Femur (tissue), 1 donor: ENCODE measurements at places on chromosomes 6 and 20.

GRCh38 chr6:42269974-42270510 is 52.4 kb upstream of the MRPS10 start:
- DNase-seq: no peak

GRCh38 chr6:42429042-42429585 is 22.6 kb downstream of the TRERF1 start:
- no peak for DNase-seq

GRCh38 chr6:31293343-31293742 is 21.5 kb upstream of the HLA-C start:
- DNase-seq: no peak

GRCh38 chr20:16395366-16395765 is 177.9 kb downstream of the KIF16B start:
- no peak for DNase-seq

- DNase-seq: no peak
Observed at GRCh38 chr20:6012179-6012578, 41.7 kb downstream of the LRRN4 start.

- DNase-seq: no peak
Observed at GRCh38 chr6:18347021-18347577, 40.1 kb upstream of the RNF144B start.

DNA sequence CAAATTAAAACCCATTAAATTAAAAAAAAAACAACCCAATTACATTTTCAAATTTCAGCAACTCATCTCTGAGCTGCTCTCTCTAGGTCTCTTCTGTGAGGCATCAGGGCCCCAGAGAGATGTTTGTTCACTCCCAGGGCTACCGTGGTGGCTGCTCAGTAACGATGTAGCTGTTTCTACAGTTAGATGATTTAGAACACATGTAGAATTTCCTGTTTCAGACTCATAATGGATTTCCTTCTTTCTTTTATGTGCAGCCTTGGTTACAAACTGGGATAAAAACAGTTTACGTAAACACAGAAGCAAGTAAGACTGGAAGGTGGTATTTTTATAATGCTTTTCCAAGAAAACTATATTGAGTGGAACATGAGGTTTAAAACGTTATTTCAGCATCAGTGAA is 116.1 kb upstream of the CCN2 start:
- DNase-seq: no peak

DNA sequence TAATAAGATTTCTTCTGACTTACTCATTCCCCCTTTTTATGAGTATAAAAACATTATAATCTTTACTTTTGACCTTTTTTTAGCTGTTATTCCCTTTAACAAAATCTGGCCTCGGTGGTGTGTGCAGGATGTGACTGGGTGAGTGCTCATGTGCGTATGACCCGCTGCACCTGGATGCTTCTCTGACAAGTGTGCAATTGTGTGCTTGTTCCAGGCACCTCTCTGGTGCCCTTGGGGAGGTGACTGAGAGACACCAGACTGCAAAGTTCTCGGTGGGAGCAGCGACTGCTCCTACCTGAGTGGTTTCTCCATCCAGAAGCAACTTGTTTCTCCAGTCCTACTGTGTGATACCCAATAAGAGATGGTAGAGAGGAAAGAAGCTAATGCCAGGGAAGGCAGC is 65.0 kb downstream of the ISM1 start:
- no peak for DNase-seq

GRCh38 chr6:22444330-22444729 is 125.0 kb upstream of the HDGFL1 start:
- no peak for DNase-seq

- DNase-seq: no peak
Observed at GRCh38 chr6:37516920-37517405, 17.3 kb upstream of the CCDC167 start.

DNA sequence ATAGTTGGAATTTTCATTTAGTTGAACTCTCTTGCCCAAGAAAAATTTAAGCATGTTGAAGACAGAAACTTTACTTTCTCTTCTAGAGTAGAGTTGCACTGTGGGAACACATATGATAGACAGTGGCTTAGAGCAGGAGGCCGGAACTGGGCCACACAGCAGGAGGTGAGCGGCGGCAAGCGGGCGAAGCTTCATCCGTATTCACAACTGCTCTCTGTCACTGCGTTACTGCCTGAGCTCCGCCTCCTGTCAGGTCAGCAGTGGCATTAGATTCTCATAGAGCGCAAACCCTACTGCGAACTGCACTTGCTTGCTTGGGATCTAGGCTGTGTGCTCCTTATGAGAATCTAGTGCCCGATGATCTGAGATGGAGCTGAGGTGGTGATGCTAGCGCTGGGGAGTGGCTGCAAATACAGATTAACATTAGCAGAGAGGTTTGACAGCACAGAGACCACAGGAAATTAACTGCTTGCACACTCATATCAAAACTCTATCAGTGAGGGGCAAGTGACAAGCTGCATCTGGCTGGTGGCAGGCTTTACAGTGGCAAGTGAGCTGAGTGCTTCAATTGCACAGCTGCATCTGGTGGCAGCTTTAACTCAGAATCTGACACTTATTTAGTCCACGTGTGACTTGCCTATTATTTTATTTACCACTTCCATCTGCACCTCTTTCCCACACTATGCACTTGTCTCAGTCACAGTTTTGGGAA is 174.9 kb upstream of the C6orf118 start:
- no peak for DNase-seq

DNA sequence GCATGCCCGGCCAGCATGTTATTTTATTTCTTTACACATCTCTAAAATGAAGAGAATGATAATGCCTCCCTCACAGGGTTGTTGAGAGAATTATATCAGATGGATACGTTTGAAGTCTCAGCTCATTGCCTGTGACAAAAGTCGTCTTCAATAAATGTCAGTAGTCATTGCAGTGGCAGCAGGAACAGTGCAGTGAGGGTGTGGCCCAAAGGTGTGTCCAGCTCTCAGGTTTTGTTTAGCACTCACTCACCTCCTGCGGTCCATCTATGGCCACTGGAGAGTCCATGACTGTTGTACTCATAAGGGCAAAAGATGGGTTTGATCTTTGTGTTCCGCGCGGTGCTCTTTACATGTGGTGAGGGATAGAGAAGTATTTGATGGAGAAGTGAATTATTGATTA is 77.2 kb upstream of the TIAM2 start:
- DNase-seq: no peak

- no peak for DNase-seq
Observed at GRCh38 chr20:40636486-40636885, 52.5 kb downstream of the MAFB start.

GRCh38 chr6:156425359-156426020 is 351.7 kb upstream of the ARID1B start:
- DNase-seq: no peak

- no peak for DNase-seq
Observed at GRCh38 chr6:42923666-42924065, 5.6 kb upstream of the CNPY3 start.

- peak; percentile 80 for DNase-seq
Observed at GRCh38 chr6:111663692-111664564, 58.2 kb upstream of the TRAF3IP2 start.

DNA sequence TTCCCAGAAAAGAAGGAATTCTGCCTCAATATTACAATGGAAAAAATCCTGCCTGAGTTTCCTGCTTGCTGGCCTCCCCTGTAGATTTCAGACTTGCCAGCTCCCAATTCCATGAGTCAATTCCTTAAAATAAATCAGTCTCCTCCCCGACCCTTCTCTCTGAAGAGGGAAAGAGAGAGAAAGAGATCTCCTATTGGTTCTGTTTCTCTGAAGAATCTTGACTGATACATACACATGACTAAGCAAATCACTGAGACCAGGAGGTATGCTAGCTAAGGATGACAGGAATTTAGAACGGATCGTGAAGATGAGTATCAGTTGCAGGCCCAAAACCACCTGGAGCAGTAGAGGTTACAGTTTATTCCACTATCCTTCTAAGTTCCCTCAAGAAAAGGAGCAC is 11.3 kb upstream of the RBM24 start:
- no peak for DNase-seq

DNA sequence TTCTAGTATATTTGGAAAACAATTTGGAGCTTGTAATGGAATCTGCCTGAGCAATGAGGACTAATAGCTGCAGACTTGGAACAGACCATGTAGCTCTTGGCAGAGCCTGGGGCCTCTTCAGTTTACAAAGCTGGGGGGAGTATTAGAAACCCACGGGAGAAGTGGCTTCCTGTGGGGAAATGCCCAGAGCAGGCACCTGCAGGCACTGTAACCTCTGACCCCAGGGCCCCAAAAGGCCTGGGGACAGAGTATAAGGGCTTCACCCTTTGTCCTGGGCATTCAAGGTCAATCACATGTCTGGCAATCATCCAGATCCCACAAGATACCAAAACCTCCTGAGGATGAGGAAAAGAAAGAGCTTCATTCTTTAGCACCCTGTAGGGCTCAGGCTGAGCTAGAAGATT is 19.4 kb downstream of the PKIG start:
- peak; percentile 91 for DNase-seq

DNA sequence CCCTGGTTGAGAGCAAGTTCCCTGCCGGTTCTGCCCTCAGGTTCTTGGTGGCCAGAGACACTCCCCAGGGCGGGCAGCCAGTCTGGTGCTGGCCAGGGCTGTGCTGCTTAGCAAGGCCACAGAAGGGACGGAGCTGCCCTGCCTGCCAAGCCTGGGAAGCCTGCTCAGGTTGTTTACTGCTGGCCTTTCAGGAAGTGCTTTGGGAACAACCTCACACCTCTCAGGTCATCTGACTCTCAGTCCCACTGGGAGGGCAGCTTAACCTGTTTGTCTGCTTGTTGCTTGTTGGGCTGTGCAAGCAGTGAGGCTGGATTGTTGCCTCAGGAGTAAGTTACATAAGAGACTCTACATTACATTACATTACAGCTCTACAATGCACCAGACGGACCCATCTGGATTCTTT is 75.8 kb upstream of the AFDN start:
- no peak for DNase-seq

DNA sequence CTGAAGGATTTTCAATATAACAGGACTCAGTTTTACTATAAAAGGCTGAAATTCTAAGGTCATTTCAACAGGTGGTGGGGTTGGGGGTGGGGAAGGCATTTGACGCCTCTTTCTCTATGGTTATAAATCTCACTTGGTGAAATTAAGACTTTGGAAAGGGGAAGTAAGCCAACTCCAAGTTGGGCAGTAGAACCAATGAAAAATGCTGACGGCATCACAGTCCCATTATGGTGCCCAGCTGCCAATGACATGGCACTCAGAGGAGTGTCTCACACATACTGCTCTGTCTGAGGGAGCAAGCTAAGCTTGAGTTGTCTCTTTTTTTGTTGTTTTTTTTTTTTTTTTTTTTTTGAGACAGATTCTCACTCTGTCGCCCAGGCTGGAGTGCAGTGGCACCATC is 4.7 kb downstream of the SLC16A10 start:
- no peak for DNase-seq

DNA sequence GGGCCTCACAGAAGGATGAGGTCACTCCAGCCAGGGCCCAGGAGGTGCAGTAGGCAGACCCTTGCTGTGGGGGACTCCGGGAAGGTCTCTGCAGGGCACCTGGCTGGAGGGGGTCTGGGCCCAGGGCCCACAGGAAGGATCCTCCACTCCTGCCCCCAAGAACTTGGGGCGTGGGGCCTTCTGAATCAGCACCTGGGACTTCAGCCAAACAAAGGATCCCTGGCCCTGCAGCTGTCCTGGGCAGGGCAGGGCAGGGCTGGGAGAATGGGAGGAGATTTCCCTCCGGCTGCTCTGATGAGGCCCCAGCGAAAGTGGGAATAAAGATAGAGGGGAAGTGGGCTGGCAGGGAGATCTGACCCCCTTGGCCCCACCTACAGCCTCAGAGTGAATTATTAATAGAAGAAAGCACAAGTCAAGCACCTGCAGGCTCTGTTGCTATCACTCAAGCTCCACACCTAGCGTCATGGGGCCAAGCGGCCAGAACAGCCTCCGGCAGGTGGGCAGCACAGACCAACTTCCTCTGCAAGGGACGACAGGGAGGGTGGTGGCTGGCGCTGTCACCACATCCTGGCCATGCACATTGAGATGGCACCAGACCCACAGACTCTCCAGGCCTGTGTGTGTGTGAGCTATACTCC is 61.6 kb upstream of the MRPS10 start:
- peak; percentile 43 for DNase-seq

DNA sequence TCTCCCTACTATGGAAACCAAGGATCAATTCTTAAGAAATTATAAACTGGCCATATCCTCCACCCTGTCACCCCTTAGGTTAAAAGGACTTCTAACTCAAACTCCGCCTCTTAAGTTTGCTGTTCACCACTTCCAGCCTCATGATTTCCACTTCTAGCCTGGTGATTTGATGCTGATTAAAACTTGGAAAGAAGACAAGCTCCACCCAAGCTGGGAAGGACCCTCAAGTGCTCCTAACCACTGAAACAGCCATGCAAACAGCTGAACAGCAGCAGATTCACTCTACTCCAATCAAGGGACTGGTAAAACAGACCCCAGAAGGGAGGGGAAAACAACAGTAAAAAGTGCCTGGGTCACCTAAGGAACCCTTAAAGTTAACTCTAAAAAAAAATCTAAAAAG is 10.3 kb downstream of the LCA5 start:
- DNase-seq: no peak
